ENCODE measurements at places on chromosomes 12 and 14.

- DNase-seq, result peak; percentile 42
- H3K36me3 ChIP-seq, result peaks cover 2% of the 10 kb centered on the region
- H3K4me1 ChIP-seq, result peaks cover 15% of the 10 kb centered on the region
- peak within 1 kb of the TSS; percentile 88 for H3K27ac ChIP-seq
Observed at GRCh38 chr12:122203301-122204166, at the start of gene B3GNT4. TSS of gene B3GNT4 (plus strand) at chr12:122203709. CDS start at chr12:122204619, 910 bp downstream.

GRCh38 chr12:5624486-5625272 lies 192.8 kb downstream of the NTF3 start:
- H3K4me3 ChIP-seq, result no peak overlapping the region
- H3K36me3 ChIP-seq, result no peaks in the 10 kb centered on the region
- DNase-seq, result no peak
- peaks cover 25% of the 10 kb centered on the region for H3K27me3 ChIP-seq

DNA sequence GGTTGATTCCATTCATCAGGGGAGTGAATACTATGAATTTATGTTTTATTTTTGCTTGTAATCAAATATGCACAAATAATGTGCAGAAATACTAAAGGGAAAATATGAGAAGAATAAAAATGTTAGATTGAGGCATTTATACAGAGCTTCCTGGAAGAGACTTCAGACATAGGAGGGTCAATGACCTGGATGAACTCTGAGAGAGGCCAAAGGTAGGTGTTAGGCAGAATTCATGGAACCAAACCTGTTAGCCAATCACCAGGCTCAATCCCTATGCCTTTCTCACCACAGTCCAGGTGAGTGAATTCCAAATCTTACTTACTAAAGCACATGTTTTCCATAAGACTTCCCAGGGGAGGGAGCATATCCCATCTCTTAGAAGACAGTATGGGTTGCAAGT lies 130.4 kb upstream of the NTF3 start:
- no peaks in the 10 kb centered on the region for H3K27me3 ChIP-seq
- DNase-seq, result no peak
- H3K27ac ChIP-seq, result no peak overlapping the region
- H3K4me1 ChIP-seq, result no peaks in the 10 kb centered on the region
- H3K36me3 ChIP-seq, result no peaks in the 10 kb centered on the region

- no peak overlapping the region for H3K4me3 ChIP-seq
- H3K27me3 ChIP-seq, result no peaks in the 10 kb centered on the region
- no peak overlapping the region for H3K27ac ChIP-seq
- DNase-seq, result no peak
Observed at GRCh38 chr12:115260762-115261675, 577.0 kb upstream of the TBX3 start.

GRCh38 chr12:6358881-6359280 lies 16.5 kb downstream of the SCNN1A start:
- H3K4me1 ChIP-seq, result peaks cover 26% of the 10 kb centered on the region
- H3K27me3 ChIP-seq, result peaks cover 21% of the 10 kb centered on the region
- no peak overlapping the region for H3K4me3 ChIP-seq

DNA sequence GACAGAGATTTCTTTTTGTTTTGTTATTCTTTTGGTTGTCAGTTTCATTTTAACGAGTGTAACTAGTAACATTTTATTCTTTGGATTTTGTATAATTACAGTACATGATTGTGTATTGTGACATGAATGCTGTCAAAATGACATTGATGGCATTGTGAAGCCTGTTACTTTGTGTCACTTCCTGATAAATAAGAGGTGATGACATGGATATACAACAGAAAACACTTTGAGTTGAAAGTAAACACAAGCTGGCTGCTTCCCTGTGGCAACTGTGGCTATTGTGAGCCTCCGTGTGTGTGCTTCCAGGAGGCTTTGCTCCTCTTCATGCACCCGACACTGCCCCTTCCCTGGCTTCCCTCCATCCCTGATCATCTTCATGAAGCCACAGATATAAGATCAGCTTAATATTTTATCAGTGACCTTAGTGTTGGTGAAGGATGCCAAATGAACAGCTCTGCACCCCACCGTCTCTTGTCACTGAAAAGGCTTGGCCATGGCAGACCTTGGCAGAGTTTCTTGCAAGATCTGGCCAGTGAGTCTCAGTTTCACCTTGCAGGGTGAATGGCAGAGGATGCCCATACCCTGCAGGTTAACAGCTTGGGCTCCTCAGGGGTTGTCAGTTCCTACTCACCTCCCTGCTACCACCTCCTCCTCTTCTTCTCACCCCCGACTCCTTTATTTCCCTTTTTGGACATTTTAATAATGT lies 191.9 kb downstream of the EPS8 start:
- peaks cover 4% of the 10 kb centered on the region for H3K4me1 ChIP-seq
- no peak overlapping the region for H3K4me3 ChIP-seq
- H3K27me3 ChIP-seq, result peaks cover 19% of the 10 kb centered on the region

DNA sequence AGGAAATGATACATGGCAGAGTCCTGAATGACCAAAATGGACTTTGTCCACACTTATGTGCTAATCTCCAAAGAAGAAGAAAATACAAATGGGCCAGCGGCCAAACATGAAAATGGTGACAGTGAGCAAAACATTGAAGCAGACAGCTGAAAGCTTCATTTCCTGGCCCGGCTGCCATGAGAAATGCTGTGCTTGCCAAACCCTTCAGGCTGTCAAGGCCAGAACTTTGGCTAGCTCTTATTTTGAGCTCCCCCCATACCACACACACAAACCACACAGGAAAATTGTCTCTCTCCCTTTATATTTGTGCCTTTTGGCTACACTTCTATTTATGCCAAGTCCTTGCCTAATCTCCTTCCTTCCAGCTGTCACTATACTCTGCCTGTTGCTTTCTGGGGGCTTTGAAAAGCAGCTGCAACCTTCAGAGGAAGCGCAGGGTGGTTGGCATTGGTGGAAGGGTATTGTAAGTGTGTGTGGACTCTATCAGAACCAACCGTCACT lies 323.8 kb downstream of the RAD51B start:
- H3K27ac ChIP-seq, result no peak overlapping the region
- no peak for DNase-seq
- H3K4me1 ChIP-seq, result peaks cover 27% of the 10 kb centered on the region
- H3K27me3 ChIP-seq, result no peaks in the 10 kb centered on the region
- H3K36me3 ChIP-seq, result peaks cover 2% of the 10 kb centered on the region
- peak overlapping the region; percentile 15 for H3K4me3 ChIP-seq

- no peaks in the 10 kb centered on the region for H3K27me3 ChIP-seq
- peaks cover 2% of the 10 kb centered on the region for H3K36me3 ChIP-seq
- no peak overlapping the region for H3K27ac ChIP-seq
- DNase-seq, result no peak
- peaks cover under 1% of the 10 kb centered on the region for H3K4me1 ChIP-seq
Observed at GRCh38 chr12:14280921-14281320, 84.6 kb upstream of the ATF7IP start.

DNA sequence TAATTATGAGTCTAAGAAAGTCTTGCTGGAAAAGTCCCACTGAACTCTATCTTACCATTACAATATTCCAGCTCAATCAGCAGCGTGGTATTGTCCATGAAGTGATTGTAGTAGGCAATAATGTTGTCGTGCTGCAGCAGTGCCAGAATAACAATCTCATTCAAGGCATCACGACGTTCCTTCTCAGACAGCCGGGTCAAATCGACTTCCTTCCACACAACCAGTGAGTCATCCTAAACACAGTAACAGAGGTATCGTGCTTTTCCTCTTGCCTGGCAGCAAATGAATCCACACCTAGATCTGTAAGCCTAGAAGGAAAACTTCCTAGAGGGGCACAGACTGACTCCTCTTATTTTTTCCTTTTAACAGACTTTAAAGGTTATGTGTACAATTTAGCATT lies 2.9 kb downstream of the NEK9 start:
- H3K27me3 ChIP-seq, result no peaks in the 10 kb centered on the region
- peaks cover 31% of the 10 kb centered on the region for H3K4me1 ChIP-seq
- no peak for DNase-seq
- peak overlapping the region; percentile 59 for H3K4me3 ChIP-seq
- H3K36me3 ChIP-seq, result peaks cover 8% of the 10 kb centered on the region

DNA sequence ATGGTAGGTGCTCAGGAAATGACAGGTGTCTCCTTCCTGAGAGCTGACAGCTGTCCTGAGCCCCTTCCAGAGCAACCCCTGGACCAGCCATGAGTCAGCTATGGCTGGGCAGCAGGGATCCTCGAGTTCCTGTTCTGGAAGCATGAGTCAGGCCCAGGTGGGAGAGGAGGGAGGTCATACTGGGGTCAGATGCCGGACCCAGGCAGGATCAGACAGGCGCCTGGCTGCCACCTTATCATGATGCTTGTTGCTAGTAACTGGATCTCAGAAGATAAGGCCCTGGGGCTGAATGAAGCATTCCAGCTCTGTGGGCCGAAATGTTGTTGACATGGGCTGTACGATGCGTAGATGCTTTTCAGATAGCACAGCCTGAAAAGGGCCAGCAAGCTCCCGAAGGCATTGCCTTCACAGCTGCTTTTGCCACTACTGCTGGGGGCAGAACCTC lies 17.4 kb upstream of the KRT7 start:
- H3K27me3 ChIP-seq, result peaks cover 45% of the 10 kb centered on the region
- no peaks in the 10 kb centered on the region for H3K36me3 ChIP-seq
- no peak overlapping the region for H3K4me3 ChIP-seq
- DNase-seq, result no peak
- no peak overlapping the region for H3K27ac ChIP-seq

GRCh38 chr14:31788340-31788739 lies 227.1 kb downstream of the NUBPL start:
- no peak for DNase-seq
- no peaks in the 10 kb centered on the region for H3K27me3 ChIP-seq
- no peak overlapping the region for H3K27ac ChIP-seq
- H3K4me3 ChIP-seq, result no peak overlapping the region
- H3K36me3 ChIP-seq, result no peaks in the 10 kb centered on the region

DNA sequence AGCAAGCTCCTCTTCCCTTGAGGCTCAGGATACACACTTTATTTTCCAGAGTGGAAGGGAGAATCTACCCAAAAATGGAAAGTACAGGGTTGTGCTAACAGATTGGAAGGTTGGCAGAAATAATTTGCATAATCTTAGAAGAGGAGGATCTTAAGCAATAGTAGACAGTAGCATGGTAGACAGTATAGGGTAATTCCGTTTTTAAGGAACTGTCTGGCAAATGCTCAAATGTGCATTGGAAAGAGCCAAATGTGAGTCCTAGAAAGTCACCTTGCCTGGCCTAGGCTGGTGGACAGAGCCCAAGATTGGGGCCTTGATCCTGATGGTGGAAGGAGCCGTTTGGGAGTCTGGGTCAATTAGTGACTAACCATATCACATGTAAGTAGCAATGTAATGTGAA lies 13.1 kb upstream of the CARMIL3 start:
- H3K4me3 ChIP-seq, result no peak overlapping the region
- no peak for DNase-seq
- no peak overlapping the region for H3K27ac ChIP-seq

DNA sequence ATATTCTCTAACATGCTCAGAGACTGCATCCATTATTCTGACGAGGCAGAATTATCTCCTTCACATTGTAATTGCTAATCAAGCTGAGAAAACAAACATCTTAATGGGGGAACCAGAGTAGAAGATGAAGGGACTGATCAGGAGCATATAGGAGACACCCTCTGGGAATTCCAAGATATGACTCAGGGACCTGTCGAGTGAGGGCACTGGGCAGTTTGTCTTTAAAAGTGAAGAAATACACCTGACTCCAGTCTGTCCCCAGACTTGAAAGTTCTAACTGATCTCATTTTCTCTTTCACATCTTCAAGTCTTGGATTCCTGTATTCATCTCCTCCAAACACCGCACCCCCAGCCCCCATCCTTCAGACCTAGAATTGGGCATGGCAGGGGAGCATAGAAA lies 226.9 kb upstream of the PLXNC1 start:
- H3K4me3 ChIP-seq, result no peak overlapping the region
- no peak overlapping the region for H3K27ac ChIP-seq
- H3K36me3 ChIP-seq, result no peaks in the 10 kb centered on the region
- no peak for DNase-seq
- H3K27me3 ChIP-seq, result no peaks in the 10 kb centered on the region
- H3K4me1 ChIP-seq, result peaks cover 5% of the 10 kb centered on the region

DNA sequence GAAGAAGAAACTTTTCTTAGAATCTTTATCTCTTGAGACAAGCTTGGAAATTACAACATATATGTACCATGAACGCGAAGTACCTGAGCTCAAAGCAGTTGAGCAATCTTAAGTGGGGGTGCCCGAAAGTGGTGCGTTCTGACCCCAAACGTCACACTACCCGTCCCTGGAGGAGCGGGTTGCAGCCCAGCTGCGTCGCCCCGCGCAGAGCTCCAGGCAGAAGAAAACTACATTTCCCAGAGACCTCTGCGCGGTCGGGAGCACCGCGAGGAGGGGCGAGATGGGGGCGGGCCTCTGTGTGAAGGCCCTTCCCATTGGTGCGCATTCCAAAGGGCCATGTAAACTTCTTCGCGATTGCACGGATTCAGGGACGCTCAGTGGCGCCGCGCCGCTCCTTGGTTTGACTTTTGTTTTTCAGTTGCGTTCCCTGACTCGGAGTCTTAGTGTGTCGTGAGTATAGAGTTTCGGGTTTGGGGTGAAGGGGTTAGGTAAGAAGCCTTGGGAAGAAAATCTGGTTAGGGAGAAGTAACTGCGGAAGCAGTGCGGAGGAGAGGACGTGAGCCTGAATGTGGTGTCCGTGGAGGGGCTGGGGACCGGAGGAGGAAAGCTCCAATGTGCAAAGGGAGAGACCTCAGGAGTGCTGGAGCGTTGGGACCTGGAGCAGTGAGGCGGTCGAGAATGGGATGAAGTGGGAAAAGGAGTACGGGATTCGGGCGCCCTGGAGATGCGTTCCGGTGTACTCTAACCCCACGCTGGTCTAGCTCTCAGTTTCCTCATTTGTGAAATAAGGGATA lies at the start of gene CCDC77:
Gene CCDC77, plus strand, starts transcription at position 410 of the 794 bp plus-strand sequence. CDS start 7,740 bp downstream, outside the sequence.
- H3K36me3 ChIP-seq, result peaks cover 7% of the 10 kb centered on the region
- no peak within 1 kb of the TSS for H3K4me3 ChIP-seq
- peak; percentile 93 for DNase-seq
- peaks cover 5% of the 10 kb centered on the region for H3K4me1 ChIP-seq
- no peaks in the 10 kb centered on the region for H3K27me3 ChIP-seq

- no peaks in the 10 kb centered on the region for H3K36me3 ChIP-seq
- H3K27me3 ChIP-seq, result no peaks in the 10 kb centered on the region
- H3K4me1 ChIP-seq, result no peaks in the 10 kb centered on the region
- DNase-seq, result no peak
- H3K4me3 ChIP-seq, result no peak overlapping the region
Observed at GRCh38 chr12:88650715-88651114, 70.4 kb upstream of the KITLG start.

- no peaks in the 10 kb centered on the region for H3K36me3 ChIP-seq
- DNase-seq, result no peak
- no peak overlapping the region for H3K4me3 ChIP-seq
Observed at GRCh38 chr12:31033681-31034080, 40.0 kb upstream of the DDX11 start.

- no peak overlapping the region for H3K4me3 ChIP-seq
- H3K27ac ChIP-seq, result no peak overlapping the region
- DNase-seq, result no peak
- no peaks in the 10 kb centered on the region for H3K4me1 ChIP-seq
- peaks cover 2% of the 10 kb centered on the region for H3K36me3 ChIP-seq
Observed at GRCh38 chr14:56082880-56083279, 35.3 kb upstream of the PELI2 start.

DNA sequence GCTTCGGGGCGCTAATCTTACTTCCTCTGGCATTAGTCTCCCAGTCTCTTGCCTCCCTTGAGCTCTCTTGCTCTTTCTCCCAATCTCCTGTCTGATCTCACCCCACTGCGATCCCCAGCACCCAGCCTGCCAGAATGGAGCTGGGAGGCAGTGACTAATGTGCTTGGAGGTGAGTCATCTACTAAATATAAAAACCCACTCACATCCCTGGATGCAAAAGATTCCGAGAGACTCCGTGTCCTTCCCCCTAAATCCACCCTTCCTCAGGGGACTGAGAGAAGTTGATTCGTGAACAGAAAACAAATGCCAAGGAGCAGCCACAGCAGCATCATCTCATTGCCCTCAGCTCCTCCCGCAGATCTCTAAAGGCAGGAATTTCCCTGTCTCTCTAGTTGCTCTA lies 45.7 kb upstream of the KCNA5 start:
- H3K27ac ChIP-seq, result no peak overlapping the region
- H3K27me3 ChIP-seq, result peaks cover 61% of the 10 kb centered on the region
- no peaks in the 10 kb centered on the region for H3K36me3 ChIP-seq
- DNase-seq, result no peak

All from T-helper 17 cell (primary cell).